SK-N-MC (cell line): ENCODE measurements at places on chromosomes 7 and 10.

DNA sequence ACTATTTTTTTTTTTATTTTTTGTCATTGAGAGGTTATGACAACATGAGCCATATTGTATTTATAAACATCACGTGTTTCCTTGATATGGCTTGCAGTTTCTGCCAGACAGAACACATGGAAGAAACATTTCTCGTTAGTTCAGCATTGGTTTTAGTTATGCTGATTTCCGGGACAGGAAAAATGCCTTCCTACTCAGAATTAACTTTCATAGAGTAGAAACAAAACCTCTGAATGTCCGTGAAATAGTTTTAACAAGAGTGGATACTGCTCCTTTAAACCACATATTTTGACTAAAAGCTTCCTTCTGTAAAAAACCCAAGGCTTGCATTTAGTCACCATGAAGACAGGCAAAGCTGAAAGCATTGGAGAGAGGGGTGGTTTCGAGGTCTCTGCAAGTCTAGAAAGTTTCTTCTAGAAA, 240.4 kb downstream of the KIAA1217 start:
- DNase-seq, result no peak

DNA sequence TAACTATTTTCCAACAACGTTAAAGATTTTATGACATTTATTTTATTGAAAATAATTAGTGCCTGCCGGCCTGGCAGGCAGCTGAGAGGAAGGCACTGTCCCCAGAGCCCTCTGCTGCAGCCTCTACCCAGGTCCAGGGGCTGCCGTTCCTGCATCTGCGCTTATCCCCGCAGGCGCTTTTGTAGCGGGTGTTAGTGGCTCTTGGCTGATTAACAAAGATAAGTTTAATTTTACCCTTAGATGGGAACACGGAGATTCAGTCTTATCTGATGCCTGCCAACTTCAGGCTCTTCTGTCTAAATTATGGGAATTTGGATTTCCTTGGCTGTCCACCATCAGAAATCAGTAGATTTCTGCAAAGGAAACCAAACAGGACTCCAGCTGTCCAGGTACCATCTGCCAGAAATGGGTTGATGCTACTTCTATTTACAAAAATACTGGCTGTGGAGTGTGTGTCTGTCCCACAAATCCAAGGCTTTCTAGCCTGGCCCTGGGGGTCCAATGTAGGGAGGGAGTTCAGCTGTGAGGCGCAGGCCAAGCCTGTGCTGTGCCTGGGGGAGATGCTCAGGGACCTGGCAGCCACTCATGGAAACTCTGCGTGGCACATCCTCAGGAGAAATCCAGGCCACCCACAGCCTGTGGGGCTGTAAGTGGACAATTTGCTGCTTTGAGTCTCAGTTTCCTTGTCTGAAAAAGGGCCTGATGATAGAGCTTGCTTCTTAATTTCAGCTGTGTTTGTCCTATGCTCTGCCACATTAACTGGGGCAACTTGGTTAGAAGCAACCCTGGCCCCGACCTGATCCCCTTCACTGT, 62.0 kb upstream of the IGFBP3 start:
- DNase-seq, result no peak

DNA sequence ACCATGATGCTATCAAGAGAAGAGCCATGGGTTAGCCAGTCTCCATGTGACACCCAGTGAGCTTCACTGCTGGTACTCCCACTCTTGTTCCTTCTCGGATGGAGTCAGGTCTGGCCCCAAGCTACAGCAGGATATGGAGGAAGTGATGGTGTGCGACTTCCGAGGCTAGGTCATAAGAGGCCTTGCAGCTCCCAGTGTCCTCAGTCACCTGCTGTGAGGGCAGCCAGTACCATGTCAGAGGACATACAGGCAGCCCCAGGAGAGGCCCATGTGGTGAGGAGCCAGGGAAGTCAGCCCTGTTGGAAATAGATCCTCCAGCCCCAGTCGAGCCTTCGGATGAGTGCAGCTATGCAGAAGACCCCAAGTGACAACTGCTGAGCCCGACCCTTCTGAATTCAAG, 237.0 kb downstream of the EBF3 start:
- DNase-seq, result no peak

DNA sequence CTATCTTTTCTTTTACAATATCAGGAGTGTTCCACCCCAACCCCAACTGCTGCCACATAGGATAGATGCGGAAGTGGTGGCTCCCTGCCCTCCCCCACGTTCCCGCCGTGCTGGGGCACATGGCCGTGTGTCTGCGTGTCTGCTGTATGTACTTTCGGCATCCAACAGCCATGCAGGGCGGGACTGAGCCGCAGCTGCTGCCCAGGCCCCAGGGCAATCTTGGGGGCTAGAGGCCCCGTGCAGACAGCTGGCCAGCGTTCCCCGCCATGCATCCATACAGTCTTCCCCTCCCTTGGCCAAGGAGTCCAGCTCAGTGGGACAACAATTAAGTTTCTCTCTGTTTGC, 162.7 kb downstream of the DGKB start:
- no peak for DNase-seq

DNA sequence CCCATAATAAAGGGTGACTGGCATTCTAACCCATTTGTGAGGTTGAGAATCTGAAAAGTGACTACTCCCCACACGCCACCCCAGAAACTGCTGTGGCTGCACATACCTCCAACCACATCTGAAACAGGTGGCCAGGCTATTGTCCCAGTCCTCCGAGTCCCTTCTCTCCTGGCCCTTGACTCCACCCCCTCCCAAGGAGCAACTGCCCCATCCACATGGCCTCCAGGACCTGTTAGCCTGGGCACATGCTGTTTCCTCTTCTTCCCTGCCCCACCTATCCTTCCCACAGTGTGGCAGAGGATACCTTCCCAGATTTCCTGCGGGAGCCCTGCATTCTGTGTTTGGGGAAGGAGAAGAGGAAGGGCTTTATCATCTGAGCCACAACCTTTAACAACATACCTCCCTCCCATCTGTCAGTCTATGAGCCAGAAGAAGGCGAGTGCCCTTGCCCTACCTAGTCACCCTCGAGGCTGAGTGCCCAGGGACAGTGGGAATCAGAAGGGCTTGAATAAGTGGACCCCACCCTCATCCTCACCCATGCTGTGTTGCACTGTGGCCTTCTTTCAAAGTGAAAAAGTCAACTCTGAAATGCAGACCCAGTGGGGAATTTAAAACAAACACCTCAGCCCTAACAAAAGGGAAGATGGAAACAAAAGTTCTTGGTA, 11.9 kb downstream of the STEAP1B start:
- DNase-seq, result no peak

GRCh38 chr7:13826752-13827151, 162.7 kb downstream of the ETV1 start:
- DNase-seq, result no peak

DNA sequence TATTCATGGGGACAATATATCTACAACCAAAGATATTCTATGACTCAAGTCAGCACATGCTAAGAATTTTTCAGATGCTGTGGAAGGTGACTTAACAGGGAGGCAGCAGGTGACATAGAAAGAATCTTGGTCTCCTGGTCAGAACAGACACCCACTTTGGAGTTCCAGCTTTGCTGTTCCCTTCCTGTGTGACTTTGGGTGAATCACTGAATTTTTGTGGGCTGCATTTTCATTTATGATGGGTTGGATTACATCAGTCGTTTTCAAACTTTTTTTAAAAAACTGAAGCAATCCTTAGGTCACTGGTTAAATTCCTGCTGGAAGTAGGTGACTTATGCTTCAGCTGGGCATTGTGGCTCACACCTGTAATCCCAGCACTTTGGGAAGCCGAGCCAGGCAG, 24.9 kb downstream of the RGR start:
- DNase-seq, result no peak
